ENCODE measurements at places on chromosomes 3 and 15. TPM values are rescaled to one million over a fixed set of nuclear protein-coding genes. Genes with fewer than 3 reads are reported as not detected.

DNA sequence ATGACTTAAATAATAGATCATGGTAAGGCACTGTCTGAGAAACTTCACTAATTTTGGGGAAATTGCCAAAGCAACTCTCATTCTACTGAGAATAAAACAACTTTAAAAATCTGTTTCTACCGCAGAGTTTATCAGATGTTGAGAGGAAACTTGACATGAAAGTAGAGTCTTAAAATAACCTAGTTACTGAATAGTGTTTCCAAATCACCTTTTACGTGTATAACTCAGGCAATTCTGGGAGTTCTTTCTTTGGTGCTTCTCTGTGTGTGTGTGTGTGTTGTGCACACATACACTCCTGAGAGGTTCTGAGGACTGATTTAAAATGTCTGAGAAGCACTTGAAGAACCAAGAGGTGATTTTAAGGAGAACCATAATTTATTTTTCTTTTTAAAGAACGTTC, 236.6 kb downstream of the SV2B start:
- H3K36me3 ChIP-seq = no peaks in the 10 kb centered on the region
- no peak for DNase-seq
- no peak overlapping the region for H3K4me3 ChIP-seq
- H3K27ac ChIP-seq = no peak overlapping the region
- H3K4me1 ChIP-seq = peaks cover 9% of the 10 kb centered on the region

DNA sequence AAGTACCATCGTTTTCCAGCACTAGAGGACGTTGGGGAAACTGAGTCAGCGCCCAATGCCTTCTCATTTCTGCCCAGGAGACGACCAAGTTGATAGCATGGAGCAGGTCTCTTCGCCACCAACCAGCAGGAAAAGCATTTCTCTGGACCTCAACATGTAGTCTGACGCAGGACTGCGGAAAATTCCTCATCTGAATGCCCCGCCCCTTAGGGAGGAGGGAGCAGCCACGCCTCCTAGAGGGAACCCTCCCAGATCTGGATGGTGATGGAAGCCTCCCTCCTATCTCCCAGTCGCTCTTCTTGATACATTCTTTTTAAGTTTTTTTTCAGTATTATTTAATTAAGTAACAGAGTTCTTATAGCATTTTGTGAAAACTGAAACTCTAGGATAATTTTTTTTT, 17.4 kb upstream of the MINDY4B start:
- peaks cover 5% of the 10 kb centered on the region for H3K4me1 ChIP-seq
- H3K36me3 ChIP-seq = no peaks in the 10 kb centered on the region
- DNase-seq = no peak
- H3K4me3 ChIP-seq = no peak overlapping the region

Gene COMMD4
- 92.7 TPM for total RNA-seq

Gene GPR15
- total RNA-seq = 1.0 TPM

DNA sequence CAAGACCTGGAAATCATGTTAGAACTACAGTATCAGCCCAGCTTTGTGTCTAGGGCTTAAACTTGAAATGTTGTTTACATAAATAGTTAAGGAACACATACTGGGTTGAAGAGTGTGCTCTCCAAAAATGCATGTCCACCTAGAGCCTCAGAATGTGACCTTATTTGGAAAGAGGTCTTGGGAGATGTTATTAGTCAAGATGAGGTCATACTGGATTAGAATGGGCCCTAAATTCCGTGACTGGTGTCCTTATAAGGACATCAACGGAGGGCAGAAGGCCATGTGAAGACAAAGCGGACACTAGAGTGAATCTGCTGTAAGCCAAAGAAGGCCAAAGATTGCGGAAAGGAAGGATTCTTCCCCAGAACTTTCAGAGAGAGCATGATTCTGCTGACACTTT, 759.2 kb upstream of the CFAP20DC start:
- H3K36me3 ChIP-seq = no peaks in the 10 kb centered on the region
- no peak for DNase-seq
- no peak overlapping the region for H3K27ac ChIP-seq
- H3K4me1 ChIP-seq = peaks cover 8% of the 10 kb centered on the region
- H3K27me3 ChIP-seq = no peaks in the 10 kb centered on the region

DNA sequence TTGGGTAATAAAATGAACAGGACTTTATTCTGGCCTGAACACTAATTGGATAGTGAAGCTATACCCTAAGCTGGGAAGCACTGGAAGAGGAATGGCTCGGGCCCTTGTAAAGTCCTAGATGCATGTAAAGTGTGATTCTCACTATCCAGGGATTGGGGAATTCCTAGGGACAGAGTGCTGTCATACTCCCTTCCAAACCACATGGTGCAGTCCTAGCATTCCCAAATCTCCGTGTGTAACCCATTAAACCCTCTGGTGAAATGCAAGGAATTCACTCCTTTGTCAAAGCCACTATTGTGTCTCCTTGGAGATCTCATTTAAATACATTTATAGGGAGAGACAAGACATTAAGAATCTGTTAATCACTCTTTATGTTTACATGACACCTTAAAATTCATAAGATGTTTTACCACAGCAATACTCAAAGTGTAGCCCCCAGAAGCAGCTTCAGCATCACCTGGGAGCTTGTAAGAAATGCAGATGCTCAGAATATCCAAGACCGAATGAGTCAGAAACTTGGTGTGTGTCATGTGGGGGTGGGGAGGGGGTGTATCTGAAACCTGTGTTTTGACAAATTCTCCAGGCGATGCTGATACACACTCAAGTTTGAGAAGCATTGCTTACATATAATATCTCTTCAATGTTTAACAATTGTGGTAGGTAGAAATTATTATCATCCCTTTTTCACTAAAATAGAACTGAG, 121.8 kb upstream of the NPHP3 start:
- no peaks in the 10 kb centered on the region for H3K27me3 ChIP-seq
- H3K4me1 ChIP-seq = no peaks in the 10 kb centered on the region
- H3K27ac ChIP-seq = no peak overlapping the region
- H3K36me3 ChIP-seq = no peaks in the 10 kb centered on the region
- H3K4me3 ChIP-seq = no peak overlapping the region
- DNase-seq = no peak
